ENCODE measurements at places on chromosomes 11 and 22. TPM values are rescaled to one million over a fixed set of nuclear protein-coding genes. Genes with fewer than 3 reads are reported as not detected.
A peak's percentile ranks its signal among the peaks of the same experiment; 100 is the strongest.

DNA sequence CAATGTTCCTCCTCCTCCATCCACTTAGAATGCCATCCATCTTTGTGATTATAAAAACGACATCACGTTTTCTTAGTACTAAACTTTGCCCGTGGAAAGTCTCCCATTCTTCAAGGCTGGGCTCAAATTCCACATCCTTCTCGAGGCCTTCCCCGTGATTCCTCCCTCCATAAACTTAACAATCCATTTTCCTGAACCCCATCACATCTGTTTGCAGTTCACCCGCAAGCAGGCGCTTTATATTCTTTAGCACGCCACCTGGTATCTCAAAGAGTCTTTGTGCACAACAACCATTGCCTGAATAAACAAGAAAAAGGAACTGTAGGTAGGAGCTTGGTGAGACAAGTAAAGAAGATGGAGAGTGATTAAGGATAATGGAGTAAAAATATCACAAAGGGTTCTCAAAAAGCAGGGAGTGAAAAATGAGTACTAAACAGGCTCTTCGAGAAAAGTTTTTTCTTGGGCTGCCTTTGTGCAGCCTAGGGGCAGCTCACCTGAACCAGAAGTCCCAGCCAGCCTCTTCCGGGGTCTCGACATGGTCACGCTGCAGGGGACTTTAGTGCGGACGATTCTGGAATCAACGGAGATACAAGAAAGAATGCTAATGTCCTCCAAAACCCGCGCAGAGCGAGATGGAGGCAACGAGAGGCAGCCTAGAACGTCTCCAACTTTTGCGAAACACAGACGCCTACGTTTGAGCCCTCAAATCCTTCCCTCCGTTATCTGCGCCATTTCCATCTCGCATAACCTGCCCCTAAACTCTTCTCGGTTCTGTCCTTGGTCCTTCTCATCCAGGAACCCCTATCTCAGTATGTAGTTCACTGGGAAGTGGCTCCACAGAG lies 585 bp downstream of the THYN1 start:
- no peak for DNase-seq

GRCh38 chr11:124511745-124512144 lies 31.7 kb downstream of the OR8B12 start:
- no peak for DNase-seq

Gene SAAL1
- total RNA-seq = 9.4 TPM

Gene MMP12
- 0.29 TPM for total RNA-seq

DNA sequence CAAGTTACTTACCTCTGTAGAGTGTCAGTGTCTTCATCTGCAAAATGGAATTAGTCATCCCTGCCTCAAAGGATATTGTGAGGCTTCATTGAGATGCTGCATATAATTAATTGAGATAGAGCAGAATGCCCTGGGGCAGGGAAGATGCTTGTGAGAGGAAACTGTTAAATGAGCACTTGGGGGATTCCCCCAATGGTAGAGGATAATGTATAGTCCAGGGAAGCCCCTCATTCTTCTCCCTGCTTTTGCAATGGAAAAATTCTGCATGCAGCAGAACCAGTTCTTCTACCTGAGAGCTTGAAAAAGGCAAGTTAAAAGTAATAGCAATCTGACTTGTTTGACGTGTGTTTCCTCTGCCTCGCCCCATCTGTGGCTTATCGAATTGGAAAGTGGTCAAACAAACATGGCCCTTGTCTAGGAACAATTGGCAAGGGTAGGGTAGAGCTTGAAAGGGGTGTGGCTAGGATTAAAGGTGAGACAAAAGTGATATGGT lies 90.9 kb downstream of the NAV2 start:
- DNase-seq = no peak

DNA sequence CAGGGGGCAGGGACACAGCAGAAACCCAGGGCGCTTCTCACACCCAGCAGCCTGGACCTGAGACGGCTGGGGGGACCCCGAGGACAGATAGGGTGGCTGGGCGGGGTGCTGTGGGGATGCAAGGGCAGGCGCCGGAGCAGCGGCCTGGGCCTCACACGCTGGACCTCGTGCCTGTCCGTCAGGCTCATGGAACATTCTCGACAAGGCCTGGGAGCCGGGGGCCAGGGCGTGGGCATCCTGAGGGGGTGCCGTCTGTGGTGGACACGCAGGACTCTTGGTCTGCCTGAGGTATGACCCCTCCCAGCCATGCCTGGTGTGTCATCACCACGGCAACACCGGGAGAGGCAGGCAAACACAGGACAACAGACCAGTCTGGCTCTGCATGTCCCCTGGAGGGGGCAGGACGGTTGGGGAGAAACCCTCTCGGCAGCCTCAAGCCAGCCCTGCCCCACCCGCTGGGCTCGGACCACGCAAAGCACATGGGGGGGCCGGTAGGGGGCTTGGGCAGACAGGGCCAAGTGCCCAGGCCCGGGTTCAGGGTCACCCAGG lies 21.4 kb downstream of the MRPL23 start:
- DNase-seq = no peak

DNA sequence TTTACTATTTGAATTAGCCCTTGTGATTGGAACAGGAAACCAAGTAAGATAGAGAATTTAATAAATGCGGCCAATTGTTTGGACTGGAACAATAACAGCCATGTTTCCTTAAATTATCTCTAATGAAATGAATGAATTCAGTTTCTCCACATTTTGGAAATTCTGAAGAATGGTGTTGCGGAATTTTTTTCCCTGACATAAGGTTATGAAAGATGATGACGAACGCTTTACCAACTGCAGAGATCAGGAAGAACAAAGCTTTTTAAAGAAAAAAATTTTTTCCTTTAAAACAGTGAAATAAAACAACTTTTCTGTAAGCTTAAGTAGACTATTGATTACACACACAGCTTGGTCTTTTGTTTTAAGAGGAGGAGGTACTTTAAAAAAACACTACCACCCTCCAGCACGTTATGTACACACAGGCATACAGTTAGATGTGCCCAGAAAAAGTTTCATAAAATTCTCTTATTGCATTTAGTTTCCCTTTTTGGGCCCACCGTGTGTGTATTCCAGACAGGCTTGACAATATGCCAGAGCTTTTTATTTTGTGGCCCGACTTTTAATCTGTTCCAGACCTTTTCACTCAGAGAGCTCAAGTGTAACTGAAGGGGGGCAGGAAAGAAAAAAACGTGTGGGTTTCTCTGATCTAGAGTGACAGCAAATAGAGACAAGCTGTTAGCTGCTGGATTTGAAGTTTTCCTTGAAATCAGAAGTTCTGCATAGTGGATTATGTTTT lies 77.3 kb downstream of the YAP1 start:
- no peak for DNase-seq

DNA sequence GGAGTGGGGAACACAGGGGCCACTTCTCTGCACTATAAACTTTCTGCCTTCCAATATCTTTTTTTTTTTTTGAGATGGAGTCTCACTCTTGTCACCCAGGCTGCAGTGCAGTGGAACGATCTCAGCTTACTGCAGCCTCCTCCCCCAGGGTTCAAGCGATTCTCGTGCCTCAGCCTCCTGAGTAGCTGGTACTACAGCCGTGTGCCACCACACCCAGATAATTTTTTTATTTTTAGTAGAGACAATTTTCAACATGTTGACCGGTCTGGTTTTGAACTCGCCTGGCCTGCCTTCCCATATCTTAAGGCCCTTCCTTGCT lies 1.7 kb downstream of the SLC3A2 start:
- DNase-seq = no peak

- no peak for DNase-seq
These were observed 33.2 kb downstream of the OR8B12 start for GRCh38 chr11:124510279-124510678.

DNA sequence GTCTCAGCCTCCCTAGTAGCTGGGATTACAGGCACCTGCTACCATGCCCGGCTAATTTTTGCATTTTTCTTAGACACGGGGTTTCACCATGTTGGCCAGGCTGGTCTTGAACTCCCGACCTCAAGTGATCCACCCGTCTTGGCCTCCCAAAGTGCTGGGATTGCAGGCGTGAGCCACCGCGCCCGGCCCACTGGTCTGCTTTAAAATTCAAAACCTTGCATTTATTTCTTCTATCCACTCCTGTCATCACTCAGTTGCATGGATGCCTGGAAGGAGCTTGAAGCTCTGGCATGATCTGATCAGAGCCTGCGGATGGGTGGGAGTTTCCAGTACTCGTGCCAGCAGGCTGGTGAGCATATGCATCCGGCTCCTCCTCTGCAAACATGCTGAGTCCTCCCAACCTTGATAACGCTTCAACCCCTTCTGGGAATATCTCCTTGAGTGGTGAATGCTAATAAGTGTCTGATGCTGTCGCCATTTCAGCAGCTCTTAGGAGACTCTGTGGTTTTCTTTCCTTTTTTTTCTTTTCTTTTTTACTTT lies 39.6 kb downstream of the UBASH3B start:
- no peak for DNase-seq

- no peak for DNase-seq
These were observed 770.6 kb upstream of the CCDC90B start for GRCh38 chr11:84056653-84057376.

- no peak for DNase-seq
These were observed 8.4 kb upstream of the CTR9 start for GRCh38 chr11:10742460-10743208.

- peak; percentile 71 for DNase-seq
These were observed 933.5 kb downstream of the BRD1 start for GRCh38 chr22:48894064-48894671.

Gene LRRC56
- total RNA-seq = 0.71 TPM

DNA sequence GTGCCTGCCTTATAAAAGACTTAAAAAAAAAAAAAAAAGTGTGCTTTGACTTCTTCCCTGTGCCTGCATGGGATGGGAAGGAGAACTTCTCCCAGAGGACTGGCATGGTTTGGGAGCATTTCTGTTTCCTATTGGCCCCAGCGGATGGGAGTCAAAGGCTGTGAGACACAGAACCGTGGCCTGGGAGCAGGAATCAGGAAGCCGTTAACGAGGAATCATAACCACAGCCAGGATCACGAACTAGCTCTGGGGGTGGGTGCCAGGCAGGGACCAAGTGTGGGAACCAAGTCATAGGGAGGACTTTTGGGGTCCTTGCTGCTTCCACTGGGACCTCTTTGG lies 526 bp downstream of the C1QTNF6 start:
- no peak for DNase-seq

Gene TPCN2
- total RNA-seq = 17.1 TPM

GRCh38 chr11:62444236-62444833 lies 25.5 kb downstream of the SCGB1A1 start:
- peak; percentile 92 for DNase-seq

DNA sequence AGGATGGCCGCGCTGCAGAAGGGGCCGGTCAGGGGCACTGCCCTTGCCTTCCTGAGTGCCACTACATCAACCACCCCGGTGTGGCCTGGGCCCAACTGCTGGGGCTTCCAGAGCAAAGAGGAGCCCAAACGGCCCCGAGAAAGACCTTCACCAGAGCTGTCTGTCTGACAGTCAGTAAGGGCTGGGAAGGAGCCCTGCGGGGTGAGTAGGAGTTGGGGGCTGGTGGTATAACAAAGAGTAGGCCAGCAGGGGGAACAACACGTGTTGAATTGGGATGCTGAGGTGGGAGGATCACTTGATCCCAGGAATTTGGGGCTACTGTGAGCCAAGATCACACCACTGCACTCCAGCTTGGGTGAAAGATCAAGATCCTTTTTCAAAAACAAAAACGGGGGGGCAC lies 3.9 kb downstream of the GSTT4 start:
- no peak for DNase-seq

DNA sequence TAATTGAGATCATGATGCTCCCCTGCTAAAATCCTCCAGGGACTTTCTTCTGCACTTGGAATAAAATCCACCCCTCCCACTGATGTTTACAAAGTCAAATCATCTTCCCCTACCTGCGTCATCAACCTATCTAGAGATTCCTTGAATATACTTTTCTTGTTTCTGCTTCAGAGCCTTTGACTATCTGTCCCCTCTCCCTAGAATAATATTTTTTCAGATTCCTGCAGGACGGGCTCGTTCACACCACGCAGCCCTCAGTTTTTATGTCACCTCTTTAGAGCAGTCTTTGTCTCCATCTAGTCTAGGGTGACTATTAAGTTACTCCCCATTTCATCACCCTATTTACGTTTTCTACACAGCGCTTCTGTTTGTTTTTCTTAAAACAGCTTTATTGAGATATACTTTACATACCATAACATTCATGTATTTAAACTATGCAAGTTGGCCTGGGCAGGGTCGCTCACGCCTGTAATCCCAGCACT lies 94.8 kb upstream of the SESN3 start:
- DNase-seq = no peak

DNA sequence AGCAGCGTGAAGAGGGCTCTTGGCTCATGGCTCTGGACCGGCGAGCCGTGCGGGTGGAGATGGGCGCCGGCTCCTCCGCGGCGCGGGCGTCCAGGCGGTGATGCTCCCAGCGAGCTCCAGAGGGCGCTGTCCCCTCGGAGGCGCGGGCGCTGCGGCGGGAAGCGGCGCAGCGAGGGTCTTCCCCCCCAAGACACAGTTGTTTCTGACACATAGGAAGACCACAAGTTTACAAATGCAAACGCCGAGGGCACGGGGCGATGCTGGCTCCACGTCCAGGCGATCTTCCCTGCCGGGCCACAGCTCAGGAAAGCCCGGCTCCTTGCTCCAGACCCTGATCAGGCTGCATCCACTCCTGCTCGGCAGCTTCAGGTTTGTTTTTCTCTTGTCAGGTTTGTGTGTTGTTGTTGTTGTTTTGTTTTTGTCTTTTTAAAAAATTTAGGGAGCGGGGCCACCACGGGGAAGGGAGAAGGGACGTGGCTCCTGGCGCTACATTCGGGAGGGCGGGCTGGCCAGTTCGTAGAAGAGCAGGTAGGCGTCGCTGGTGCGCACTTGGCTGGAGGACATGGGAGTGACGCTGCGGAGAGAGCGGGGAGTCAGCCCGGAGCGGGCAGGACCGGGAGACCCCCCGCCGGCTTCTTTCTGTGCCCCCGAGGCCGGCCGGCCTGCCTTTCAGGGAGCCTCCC lies 10.0 kb upstream of the MFRP start:
- DNase-seq = peak; percentile 95

GRCh38 chr11:27187848-27188621 lies 147.4 kb downstream of the BBOX1 start:
- DNase-seq = no peak

DNA sequence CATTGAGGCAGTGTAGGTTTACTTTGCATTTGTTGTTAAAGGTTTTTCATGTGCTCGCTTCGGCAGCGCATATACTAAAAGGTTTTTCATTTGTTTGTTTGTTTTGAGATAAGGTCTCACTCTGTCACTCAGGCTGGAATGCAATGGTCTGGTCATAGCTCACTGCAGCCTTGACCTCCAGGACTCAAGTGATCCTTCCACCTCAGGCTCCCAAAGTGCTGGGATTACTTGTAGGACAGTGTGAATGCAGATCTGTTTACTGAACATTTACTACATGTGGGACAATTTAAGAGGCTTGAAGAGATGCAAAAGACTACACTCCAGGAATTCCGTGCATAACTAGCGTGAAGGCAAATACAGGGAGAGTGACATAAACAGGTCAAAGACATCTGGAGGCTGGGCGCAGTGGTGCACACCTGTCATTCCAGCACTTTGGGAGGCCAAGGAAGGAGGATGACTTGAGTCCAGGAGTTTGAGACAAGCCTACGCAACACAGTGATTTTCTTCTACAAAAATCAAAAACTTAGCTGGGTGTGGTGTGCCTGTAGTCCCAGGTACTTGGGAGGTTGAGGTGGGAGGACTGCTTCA lies 34.1 kb downstream of the YPEL1 start:
- no peak for DNase-seq

Gene DENND6B
- 2.2 TPM for total RNA-seq

GRCh38 chr11:110734790-110735189 lies 22.6 kb upstream of the ARHGAP20 start:
- no peak for DNase-seq

GRCh38 chr11:127075758-127076157 lies 75.2 kb upstream of the KIRREL3 start:
- DNase-seq = no peak

Data from mesenteric fat pad (tissue), 1 donor.